ENCODE measurements at places on chromosomes 4 and X. TPM values are rescaled to one million over a fixed set of nuclear protein-coding genes. Genes with fewer than 3 reads are reported as not detected.
A peak's percentile ranks its signal among the peaks of the same experiment; 100 is the strongest.

UGT2A1 gene
- total RNA-seq, result not detected

SULT1B1 gene
- not detected for total RNA-seq

FGF2 gene
- total RNA-seq, result 30.9 TPM

NAT8L gene
- 11.4 TPM for total RNA-seq

ZMYM3 gene
- total RNA-seq, result 30.0 TPM

- DNase-seq, result no peak
Measured at GRCh38 chr4:87839592-87839946, 6.8 kb downstream of the MEPE start.

GRCh38 chr4:172153719-172154118 is 340.5 kb downstream of the GALNTL6 start:
- no peak for DNase-seq

- no peak for DNase-seq
Measured at GRCh38 chr4:73053076-73053475, 16.4 kb downstream of the COX18 start.

- no peak for DNase-seq
Measured at GRCh38 chr4:137367620-137368019, 164.7 kb downstream of the PCDH18 start.

- DNase-seq, result no peak
Measured at GRCh38 chrX:78322863-78323262, 4.5 kb downstream of the CYSLTR1 start.

DNA sequence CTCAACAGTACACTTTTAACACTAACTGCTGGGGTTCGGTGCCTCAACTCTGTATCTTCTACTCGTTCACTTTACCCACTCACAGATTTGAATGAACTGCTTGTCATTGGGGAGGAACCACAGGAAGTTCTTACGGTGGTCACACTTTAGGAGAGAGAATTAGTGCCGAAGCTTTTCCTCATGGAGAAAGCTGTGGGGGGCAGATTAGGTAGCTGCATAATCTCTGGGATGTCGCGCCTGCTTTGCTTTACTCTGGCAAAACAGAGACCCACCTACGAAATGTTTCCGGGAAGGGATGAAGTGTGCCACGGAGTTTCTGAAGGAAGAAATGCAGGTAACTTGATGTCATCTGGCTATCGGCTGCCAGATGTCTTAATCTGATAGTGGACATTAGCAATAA is 949.7 kb upstream of the TENM3 start:
- no peak for DNase-seq

DNA sequence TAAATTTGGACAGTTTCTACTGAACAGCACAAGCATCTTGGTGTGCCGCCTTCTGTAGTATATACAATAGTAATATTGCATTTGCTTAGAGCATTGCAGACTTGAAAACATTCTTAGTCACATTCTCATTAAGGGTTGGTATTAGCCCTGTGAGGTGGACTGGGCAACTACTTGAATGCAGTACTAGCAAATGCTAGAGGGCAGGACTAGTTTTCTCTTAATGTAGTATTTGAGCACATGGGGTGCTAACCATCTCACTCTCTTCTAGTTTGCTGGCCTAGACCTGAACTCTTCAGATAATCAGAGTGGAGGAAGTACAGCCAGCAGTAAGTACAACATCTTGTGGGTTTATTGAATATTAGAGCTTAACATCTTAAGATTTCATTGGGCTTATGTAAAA is 3.2 kb downstream of the DDX3X start:
- no peak for DNase-seq

- no peak for DNase-seq
Measured at GRCh38 chrX:42708222-42708621, 69.7 kb downstream of the PPP1R2C start.

- no peak for DNase-seq
Measured at GRCh38 chr4:36921476-36922216, 322.9 kb upstream of the NWD2 start.

GRCh38 chr4:48249378-48249777 is 20.3 kb downstream of the TEC start:
- no peak for DNase-seq

DNA sequence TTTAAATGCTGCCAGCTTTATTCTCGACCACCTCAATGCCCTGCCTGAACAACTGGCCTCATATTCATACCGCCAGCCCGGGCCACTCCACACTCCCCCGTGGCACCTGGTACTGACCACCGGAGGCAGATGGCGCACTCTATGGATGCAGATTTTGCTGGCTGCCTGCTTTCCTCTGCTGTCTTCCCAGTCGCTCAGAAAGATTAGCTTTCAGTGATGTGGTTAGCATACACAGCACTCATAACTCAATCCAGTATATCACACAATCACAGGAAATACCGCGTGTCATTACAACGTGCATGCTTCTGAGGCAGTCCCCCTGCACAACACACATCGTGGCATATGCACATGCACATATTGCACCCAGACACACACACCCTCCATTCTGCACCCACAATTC is 147.2 kb upstream of the BCOR start:
- DNase-seq, result peak; percentile 60
